ENCODE measurements at places on chromosomes 7 and 10.
A peak's percentile ranks its signal among the peaks of the same experiment; 100 is the strongest.

- DNase-seq = no peak
Measured at GRCh38 chr7:40493609-40494051, 358.8 kb downstream of the SUGCT start.

DNA sequence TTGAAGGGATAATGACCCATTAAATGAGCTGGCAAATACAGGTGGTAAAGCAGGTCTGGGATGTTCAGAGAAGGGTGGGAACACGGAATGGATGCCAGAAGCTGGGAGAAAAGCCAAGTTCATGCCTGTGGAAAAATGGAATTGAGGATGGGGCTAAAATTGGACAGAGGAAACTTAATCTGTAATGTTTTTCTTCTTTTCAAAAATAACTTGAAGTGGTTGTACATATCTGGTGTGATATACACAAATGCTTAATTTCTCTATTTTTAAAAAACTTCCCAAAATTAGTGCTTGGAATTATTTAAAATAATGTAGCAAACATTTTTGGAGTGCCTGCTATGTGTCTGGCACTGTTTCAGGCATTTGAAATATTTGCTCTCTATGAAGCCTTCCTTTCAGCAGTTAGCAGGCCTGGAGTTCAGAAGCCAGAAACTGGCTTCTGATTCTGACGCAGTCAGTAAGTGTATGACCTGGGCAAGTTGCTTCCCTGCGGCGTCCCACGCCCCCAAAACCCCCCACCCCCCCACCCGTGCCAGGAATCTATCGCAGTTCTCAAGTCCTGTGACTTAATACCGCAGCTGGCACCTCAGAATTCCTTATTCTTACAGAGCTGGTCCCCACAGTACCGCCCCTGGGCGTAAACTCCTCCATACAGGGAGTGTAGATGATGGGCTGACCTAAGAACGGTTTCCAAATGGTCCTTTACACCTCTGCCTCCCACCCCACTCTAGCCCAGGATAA lies 828 bp upstream of the MALSU1 start:
- DNase-seq = no peak

- peak; percentile 86 for DNase-seq
Measured at GRCh38 chr10:101817337-101818118, 716 bp downstream of the OGA start.

DNA sequence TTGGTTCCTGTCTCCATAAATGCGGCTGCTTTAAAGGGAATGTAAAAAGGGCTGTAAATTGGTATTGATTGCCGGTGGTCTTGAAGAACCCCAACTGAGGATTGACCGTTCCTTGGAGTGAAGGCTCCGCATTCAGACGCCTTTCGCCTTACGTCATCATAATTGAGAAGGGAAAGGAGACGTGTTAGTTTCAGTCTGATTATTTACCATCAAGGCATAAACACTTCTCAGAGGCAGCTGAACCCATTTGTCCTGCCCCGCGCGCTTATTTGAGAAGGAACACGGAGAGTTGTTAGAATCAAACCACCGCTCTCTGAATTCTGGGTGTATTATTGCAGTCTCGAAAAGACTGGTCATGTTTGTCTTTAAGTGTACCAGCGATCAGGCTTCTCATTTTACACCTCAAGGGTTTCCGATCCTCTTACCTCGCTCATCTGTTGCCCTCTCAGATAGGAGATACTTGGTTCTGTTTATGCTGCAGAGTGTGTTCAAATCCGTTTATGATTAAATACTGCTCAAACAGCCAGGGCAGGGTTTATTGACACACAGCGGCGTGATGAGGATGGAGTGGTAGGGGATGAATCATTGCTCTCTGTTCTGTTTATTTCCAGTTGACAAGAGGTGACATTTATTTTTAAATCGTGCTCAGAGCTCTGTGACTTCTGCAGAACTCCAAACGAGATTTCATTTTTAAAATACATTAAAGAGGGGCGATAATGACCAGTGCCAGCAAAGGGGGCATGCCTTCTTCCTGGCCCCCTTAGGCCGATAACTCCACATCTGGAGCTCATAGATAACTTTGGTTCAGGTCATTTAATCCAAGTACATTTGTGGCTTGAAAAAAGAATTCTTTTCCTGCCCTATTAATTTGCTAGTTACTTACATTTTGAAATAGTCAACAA lies 30.4 kb downstream of the FOXK1 start:
- no peak for DNase-seq

GRCh38 chr10:102674566-102674965 lies 30.3 kb downstream of the TRIM8 start:
- no peak for DNase-seq

DNA sequence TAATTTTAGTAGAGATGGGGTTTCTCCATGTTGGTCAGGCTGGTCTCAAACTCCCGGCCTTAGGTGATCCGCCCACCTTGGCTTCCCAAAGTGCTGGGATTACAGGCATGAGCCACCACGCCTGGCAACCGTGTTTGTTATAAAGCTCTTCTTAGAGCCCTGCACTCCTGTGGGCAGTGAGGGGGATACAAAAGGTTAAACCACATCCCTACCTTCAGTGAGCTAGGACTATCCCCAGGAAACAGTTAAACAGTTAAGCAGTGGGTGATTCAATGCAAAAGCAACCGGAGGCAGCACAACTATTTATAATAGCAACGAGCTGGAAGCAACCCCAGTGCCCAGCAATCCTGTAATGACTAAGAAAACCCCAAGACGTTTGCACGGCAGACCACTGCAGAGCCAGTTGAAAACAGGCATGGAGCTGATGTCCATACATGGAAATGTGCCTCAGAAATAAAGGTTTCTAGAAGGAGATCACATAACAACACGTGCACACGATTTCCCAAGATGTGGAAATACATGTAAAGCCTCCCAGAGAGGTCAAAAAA lies 107.2 kb upstream of the LYZL2 start:
- no peak for DNase-seq

- peak; percentile 80 for DNase-seq
Measured at GRCh38 chr10:21372651-21373410, 152.7 kb downstream of the SKIDA1 start.

GRCh38 chr7:48875045-48875916 lies 49.1 kb upstream of the CDC14C start:
- peak; percentile 37 for DNase-seq

GRCh38 chr10:128173386-128173785 lies 47.2 kb upstream of the MKI67 start:
- no peak for DNase-seq

GRCh38 chr10:70587045-70587658 lies 15.4 kb downstream of the PRF1 start:
- no peak for DNase-seq

- no peak for DNase-seq
Measured at GRCh38 chr7:155998328-155998691, 186.0 kb upstream of the SHH start.

- DNase-seq = no peak
Measured at GRCh38 chr7:146355216-146355615, 238.6 kb downstream of the CNTNAP2 start.

- no peak for DNase-seq
Measured at GRCh38 chr7:40315277-40315676, 180.5 kb downstream of the SUGCT start.

DNA sequence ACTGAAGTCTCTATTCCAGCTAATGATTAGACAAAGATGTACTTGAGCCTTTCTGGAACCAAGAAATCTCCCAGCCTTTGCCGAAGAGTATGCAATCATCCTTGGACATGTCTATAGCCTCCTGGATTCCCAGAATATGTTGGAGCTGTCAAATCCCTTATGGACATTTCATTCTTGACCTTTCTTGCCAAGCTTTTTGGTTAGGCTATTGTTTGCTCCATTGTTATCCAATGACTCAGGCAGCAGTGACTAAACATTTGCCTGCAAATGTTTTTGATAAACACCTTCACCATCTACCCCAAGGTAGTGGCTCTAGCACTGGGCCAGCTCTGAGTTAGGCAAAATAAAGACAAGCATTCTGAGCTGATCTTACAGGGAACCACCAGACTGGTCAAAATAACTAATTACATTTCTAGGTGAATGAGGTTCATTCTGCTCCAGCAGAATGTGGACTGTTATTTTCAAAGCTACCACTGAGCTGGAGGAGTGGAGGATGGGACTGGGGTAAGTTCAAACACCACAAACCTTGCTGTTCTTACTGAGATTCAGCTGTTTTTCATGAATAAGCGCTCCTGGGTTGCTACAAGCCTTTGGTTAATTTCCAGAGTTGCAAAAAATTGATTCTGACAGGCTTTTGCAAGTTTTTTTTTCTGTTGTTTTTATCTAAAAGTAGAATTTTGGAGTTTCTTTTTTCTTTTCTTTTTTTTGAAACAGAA lies 81.0 kb downstream of the TMEM270 start:
- no peak for DNase-seq

DNA sequence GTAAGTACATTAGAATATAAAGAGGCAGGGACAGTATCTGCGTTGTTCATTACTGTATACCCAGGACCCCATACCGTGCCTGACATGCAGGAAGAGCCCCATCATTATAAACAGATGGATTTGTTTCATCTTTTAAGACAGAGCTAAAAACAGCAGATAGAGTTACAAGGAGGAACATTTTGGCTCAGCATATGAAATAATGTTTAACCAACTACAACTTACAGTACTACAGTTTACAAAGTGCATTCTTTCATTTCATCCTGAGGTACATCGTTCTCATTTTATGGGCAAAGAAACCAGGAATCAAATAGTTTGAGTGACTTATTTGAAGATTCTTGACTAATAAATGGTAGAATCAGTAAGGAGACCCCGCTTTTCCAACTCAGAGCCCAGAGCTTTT lies 38.1 kb upstream of the AGBL3 start:
- DNase-seq = no peak

DNA sequence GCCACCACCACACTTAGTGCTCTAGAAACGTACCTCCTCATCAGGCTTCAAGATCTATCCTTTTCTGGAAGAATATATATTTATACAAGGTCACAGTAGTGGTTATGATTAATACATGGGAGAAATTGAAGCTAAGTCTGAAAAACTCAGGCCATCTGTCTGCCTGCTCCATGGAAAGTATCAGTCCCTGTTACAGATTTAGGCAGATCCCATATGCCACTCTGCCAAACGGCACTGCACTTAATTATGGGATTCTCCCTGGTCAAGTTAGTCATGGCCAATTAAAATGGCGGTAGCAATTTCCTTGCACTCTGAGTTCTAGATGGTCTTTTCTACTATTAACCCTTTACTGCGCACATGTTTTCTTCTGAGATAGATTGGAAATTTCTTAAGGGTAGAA lies 740.0 kb downstream of the SUGCT start:
- no peak for DNase-seq

- DNase-seq = no peak
Measured at GRCh38 chr10:17580885-17581284, 36.3 kb downstream of the HACD1 start.

DNA sequence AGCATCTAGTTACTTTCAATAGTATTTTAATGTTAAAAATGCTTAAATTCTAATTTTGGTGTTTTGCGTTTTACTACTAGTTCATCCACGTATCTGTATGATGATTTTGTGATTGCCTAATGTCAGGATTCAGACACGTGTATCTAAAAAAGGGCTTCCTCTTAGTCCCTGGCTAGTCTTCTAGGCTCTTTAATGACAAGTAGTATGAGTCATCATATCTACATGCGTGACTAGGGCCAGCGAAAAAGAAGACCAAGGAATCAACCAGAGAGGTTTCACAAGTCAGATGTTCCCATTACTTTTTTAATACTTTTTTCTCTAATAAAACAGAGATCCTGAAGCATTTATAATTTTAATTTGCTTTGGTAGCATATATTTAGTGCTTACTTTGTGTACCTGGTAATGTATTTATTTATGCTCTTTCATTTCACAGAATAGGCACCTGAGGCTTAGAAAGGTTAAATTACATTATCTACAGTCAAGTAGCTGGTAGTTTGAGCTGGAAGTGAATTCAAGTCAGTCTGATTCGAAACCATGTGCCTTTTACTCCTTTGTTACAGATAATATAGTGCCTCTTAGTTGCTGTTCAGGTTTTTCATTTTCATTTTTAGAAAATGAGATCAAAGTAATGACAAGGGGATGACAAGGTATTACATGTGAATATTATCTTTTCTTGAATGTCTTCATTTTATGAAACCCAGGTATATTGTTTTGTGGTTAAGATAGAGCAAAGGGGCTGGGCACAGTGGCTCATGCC lies 140.3 kb downstream of the FOXP2 start:
- no peak for DNase-seq

- no peak for DNase-seq
Measured at GRCh38 chr10:53140506-53140905, 367.9 kb upstream of the MBL2 start.

DNA sequence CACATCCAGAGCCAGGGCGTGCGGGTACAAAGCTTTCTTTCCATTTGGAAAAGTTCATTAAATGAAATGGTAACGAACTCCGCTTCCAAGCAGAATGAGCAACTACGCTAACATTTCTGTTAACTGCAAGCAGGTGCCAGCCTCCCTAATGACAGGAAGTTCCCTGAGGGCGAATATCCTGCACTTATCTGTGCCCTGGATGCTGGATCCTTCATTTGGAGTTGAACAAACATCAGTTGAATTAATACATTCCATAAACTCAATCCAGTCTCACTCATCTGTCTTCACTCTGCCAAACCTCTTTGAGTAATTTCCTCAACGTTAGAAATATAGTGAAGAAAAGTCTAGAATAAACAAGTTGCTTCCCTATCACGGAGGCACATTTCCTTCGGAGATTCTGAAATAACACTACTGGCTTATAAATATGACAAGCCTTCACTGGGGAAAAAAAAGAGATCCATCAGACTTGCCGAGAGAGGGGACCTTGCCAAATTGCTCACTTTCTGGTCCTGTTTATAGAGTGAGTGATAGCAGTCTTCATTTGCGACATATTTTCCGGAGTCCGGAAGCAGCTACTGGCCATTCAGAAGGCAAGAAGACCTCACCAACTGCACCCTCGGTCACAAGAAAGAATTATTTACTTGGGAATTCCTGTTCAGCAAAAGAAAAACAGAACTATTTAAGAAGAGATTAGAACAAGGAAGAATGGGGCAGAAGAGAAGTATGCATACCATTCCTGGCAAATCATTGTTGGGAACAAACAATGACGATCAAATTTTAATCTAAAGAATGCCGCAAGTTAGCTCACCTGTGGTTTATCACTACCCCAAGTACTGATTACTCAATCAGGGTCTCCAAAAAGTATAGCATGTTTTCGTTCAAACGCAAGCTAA lies 196.4 kb downstream of the FAM107B start:
- DNase-seq = no peak
